ENCODE measurements at places on chromosomes 3 and 15.
A peak's percentile ranks its signal among the peaks of the same experiment; 100 is the strongest.

- no peak for DNase-seq
Observed at GRCh38 chr3:122957707-122958689, 69.6 kb downstream of the SEMA5B start.

- no peak for DNase-seq
Observed at GRCh38 chr3:10910367-10910766, 82.2 kb upstream of the SLC6A1 start.

DNA sequence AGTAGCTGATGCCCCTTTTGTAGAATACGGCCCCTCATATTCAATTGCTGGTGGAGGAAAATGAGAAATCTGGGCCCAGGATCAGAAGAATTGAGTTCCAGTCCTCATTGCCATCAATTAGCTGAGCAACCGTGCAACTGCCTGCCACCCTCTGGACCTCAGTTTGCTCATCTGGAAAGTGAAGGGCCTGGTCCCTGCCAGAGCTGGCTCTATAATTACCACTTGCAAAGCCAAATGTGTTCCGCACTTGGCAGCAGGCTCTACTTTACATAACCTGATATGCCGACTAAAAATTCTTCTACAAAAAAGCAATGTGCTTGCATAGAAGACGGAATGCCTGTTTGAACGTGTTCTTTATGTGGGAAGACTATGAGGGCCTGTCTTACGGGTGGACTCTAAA, 8.6 kb upstream of the ITGB5 start:
- DNase-seq: no peak

DNA sequence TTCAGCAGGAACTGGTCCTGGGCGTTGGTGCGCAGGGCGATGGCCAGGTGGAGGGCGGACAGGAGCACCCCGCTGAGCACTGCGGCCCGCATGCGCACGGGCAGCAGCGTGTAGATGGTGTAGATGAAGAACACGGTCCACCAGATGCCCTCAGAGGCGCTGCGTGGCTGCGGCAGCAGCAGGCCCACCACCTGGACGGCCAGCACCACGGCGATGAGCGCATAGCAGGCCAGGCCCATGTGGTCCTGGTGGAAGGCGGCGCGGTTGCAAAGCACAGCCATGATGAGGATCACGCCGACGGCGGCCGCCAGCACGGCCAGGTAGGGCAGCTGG, 1.5 kb downstream of the ADCY5 start:
- no peak for DNase-seq

- DNase-seq: no peak
Observed at GRCh38 chr3:58254144-58254543, 16.6 kb downstream of the ABHD6 start.

- no peak for DNase-seq
Observed at GRCh38 chr3:192833177-192833890, 84.3 kb downstream of the MB21D2 start.

DNA sequence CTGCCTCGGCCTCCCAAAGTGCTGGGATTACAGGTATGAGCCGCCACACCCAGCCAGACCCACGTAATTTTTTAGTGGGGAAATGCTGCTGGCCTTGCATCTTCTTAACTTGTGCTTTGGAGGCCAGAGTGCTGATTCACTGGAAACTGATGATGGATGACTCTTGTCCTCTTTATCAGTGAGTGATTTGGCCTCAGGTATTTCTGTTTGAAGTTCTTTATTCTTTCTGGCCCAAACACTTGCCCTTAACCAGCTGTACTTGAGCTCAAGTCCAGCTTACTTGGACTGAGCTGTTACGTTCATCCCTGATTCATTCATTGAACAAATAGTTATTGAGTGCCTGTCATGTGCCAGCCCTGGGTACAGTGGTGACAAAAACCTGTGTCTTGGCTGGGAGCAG, 4.2 kb downstream of the PTPN23 start:
- no peak for DNase-seq

DNA sequence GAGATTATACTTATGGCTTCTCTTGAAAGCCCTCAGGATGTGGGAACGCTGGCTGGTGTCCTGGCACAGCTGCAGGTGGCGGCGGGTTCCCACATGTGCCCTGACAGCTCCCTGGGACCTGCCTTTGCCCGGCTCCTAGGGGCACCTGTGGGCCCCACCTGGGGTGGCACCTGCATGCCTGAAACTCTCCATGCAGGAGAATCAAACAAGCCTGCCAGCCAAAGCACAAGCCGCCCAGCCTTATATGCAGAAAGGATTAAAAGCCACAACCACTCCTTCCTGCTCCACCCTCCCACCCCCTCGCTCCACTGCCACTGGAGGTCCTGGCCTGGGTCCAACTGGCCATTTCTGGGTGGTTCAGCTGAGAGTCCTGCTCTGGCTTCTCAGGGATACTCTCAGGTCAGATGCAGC, 18.1 kb downstream of the TRPM1 start:
- no peak for DNase-seq

DNA sequence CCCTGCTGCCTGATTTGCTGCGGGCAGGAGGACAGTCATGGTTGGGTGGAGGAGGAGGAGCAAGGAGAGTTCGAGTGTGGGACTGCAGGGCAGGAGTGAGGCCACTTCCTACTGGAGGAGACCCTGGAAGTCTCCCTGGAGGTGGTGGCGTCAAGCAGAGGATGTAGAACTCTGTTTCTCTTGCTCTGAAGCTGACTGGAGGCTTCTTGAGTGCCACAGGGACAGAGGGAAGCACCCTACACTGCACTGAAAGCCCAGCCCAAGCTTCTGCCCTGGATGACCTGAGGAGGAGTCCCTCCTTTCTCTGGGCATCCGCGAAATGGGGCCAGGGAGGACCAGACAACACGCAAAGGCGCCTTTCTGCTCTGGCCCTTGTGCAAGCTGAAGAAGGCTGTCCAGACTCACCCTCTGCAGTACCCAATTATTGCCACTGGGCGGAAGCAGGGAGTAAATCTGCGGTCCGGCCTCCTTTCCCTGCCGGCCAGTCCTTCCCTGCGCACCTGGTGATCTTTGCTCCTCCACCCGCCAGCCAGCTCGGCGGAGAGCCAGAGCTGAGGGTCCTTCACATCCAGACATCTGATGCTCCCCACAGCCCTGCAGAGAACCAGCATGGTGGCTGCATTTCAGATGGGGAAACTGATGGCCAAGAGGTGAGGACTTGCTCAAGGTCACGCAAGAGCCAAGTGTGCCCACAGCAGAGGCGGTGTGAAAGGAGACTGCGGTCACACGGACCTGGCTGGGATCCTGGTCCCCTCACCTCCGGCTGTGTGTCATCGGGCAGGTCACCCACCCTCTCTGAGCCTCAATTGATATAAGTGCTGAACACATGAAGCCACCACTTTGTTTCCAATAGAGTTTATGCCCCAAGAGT, 207.1 kb downstream of the TBC1D2B start:
- peak; percentile 15 for DNase-seq

GRCh38 chr3:156513619-156514018, 41.3 kb downstream of the SSR3 start:
- DNase-seq: no peak

GRCh38 chr15:65512807-65513416, 4.6 kb downstream of the DPP8 start:
- no peak for DNase-seq

DNA sequence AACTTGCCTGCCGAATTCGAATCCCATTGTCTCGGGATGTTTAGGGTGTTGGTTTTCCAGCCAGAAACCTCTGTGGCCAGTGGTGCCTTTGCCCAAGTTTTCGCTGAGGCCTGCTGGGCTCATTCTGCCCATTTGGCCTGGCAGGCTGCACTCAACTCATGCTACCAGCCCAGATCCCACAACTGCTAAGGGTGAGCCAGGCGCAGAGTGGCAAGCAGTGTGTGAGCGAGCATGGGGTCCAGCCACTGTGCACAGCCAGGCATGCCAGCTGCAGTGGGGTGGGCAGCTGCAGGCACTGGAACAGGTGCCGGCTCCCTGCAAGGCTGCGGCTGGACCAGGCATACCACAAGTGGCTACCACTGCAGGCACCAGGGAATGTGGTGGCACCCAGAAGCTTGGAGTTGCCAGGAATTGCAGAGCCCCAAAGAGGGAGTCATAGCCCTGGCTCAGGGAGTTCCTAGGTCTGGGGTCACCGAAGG, 151.4 kb upstream of the P2RY1 start:
- no peak for DNase-seq

GRCh38 chr3:119570229-119570628, 9.1 kb upstream of the ADPRH start:
- no peak for DNase-seq

GRCh38 chr3:18738393-18739098, 313.4 kb upstream of the SATB1 start:
- no peak for DNase-seq

- no peak for DNase-seq
Observed at GRCh38 chr15:37929238-37929637, 5.2 kb upstream of the TMCO5A start.

Measured in stimulated activated CD4-positive, alpha-beta T cell treated with anti-CD3 and anti-CD28 coated beads, Interleukin-1b, Interleukin-23, amount 100 ng/mL, for 24 hours (primary cell).